NCI-H1694 (cell line): ENCODE measurements at places on chromosomes 11 and 22.

DNA sequence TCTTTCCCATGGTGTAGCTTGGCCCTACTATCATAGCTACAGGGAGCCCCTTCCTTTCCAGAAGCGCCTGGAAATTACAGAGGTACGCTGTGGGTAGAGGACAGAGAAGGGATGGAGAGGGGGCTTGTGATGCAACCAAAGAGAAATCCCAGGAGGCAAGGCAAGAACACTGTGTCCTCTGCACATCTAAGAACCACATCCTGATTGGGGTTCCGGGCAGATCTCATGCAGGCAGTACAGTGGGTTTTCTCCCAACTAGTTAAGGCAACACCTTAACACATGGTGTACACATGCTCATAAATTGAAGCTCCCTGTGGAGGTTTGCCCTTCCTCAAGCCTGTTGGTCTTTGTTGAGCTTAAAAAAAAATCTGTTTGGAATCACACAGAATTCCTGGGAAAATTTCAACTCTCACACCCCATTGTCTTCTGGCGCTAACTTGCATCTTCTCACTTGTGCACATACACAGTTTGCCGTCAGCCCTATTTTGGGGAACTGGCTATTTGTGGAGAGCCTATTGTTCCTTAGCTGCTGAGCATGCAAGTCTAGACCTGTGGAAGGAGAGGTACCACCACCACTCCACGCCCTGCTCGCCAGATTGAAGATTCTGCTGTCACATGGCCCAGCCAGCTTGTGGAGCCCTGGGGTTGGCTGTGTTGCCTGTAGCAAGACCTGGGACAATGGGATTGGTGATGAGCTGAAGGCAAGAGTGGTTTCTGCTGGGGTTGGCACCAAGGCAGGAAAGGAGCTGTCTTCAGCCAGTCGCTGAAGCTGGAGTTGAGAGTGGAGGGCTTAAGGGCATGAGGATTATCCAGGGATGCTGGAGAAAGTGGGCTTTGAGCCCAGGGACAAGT, 52.4 kb downstream of the ALX4 start:
- no peak for DNase-seq

- no peak for DNase-seq
Measured at GRCh38 chr11:110530900-110531741, 101.4 kb downstream of the FDX1 start.

GRCh38 chr11:1863352-1864216, 10.7 kb downstream of the LSP1 start:
- no peak for DNase-seq

DNA sequence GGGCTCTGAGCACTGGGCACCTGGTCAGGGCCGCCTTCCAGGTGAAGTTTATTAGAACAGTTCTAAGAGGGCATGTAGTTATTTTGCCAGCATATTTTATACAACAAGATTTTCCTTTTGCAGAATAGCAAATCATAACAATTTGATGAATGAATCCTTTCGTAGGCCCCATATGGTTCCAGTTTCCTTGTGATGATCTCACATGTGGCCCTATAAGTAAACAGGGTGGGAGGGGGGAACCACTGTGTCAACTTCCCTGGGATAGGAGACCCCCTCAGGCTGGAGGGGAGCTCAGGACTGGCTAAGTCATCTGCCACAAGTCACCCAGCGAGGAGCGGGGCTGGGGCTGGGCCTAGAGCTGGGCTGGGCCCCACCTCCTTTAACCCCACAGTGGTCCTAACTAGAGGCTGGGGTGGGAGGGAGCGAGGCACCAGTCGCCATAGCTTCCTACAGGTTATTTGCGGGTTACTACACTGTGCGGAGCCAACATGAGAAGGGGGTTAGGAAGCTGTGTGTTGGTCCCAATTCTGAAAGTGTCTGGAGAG, 4.2 kb downstream of the FBLN1 start:
- no peak for DNase-seq

DNA sequence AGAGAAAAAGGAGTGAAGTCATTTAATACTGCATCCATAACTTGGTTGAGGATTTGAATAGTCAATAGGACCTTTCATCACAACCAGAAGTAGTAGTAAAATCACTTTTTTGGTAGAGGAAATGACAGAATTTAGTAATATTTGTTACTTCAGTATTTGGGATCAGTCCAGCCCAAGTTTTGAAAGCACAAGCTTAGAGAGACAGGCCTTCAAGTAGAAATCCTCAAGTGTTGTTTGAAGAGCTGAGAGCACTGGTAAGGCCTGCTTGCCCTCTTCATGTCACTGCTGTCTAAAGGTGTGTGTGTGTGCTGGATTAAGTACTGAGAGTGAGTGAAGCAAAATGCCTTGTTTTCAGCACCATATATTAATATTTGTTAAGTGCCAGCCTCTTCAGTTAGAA, 137.3 kb downstream of the WNT11 start:
- DNase-seq: no peak

GRCh38 chr11:128469220-128469619, 118.1 kb downstream of the ETS1 start:
- no peak for DNase-seq

- no peak for DNase-seq
Measured at GRCh38 chr11:19368726-19369375, 128.1 kb upstream of the E2F8 start.

DNA sequence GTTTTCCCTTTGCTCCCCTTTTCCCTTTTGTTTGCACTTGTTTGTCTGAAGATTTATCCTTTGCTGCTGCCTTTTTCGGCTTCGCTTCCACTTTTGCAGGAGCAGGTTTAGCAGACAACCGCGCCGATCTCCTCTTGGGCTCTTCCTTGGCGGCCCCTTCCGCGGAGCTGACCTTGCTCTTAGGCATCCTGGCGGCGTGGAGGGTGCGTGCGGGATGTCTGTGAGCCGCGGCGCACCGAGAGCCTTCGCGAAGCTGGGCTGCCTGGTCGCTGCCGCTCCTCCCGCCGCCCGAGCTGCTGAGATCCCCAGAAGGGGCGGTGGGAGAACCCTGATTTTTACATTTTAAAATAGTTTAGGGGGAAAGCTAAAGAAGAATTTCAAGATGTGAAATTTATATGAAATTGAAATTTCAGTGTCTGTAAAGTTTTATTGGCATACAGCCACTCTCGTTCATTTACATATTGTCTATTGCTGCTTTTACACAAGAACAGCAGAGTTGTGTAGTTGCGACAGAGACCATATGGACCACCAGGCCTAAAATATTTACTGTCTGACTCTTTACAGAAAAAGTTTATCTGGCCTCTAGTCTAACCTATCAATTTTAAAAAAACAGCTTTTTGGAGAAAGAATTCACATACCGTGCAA, 105.2 kb upstream of the RRM1 start:
- DNase-seq: no peak

- DNase-seq: no peak
Measured at GRCh38 chr11:75101424-75102128, 4.9 kb upstream of the OR2AT4 start.

DNA sequence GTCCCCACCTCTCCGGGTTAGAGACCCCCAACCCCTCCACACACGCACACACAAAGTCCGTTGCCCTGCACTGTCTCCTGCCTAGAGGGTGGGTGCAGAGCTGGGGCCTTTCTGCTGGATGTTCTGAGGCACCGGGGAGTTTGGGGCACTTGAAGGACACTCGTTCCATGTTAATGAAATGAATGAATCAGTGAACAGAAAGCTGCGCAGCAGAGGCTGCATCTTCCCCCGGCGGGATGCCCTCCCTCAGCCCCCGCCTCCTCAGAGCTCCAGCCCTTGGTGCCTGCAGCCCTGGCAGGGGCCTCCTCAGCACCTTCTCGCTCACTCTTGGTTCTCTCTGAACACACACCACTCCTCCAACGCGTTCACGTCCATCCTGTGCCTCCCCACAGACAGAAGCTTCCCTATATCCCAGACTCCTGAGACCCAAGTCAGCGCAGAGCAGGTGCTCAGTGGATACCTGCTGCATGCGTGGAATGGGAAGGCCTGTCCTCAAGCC, 611.9 kb downstream of the TBC1D22A start:
- DNase-seq: no peak

DNA sequence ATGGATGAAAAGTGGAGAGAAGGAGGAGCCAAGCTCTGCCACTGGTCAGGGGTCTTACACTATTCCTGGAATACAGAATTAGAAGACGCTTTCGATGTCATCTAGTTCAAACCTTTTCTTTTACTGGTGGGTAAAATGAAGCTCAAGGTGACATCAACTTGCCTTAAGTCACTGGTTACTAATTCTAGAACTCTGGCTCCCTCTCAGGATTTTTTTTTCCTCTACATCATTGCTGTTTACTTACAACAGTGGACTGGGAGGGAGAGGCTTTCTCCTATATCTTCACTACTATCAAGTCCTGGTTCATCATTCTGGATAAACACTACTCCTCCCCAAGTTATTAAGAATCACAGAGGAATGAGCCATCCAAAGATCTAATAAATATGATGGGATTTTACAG, 82.9 kb downstream of the ETS1 start:
- DNase-seq: no peak

DNA sequence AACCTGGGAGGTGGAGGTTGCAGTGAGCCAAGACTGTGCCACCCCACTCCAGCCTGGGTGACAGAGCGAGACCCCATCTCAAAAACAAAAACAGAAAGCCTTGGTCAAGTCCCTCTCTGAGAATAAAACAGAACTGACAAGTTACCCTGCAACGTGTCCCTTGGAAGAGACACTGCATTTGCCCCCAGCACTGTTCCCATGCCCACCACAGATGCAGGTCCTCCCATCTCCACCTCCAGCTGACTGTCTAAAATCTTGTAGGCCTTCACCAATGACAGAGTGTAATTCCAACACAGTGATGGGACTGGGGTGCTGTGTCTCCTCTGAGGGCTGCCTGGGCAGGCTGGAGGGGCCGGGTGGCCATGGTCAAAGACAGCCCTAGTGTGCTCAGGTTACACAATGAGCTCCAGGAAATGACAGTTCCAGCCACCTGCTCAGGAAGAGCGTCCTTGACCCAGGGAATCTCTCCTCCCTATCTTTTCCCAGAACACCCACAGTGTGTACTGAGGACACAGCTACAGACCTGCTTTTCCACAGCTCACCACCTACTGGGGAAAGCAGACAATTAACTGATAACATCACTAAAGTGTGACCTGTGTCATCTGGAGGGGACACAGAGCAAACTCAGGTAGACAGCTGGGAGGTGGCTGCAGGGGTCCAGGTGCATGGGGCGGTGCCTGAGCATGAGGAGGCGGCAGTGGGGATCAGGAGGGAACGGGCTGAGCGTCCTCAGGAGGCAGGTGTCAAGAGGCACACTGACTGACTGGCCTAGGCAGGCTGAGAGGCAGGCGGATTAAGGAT, 56.4 kb downstream of the ARFGAP3 start:
- no peak for DNase-seq

DNA sequence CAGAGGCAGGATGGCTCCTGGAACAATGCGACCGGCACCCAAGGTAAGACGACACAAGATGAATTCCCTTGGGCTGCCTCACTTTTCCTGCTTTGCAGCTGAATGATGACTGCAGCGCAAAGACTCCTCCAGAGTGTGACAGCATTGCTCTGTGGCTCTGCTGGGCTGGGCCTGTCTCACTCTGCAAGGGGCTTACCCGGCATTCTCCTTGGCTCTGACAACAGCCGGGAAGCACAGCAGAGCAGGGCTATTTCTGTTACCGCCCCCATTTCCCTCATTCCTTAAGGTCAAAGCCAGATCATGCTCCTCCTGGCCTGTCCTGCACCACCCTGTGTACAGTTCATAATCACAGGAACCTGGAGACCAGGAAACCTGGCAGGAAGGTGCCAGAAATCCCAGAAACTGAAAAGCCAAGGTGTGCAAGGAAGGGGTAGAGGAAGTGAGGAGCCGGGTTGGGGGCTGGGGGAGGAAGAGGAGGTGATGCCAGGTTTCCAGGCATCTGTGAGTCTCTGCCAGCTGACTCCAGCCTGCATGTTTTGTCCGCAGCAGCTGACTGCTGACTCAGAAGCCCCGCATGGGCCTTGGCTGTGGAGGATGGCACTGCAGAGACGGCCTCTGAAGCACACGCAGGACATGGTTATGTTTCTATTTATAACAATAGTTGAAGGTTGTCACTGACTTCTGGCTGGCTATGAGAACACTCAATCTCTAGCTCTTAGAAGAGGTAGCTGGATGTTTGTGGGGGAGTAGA, 113.6 kb downstream of the MICAL3 start:
- DNase-seq: peak; percentile 51

- DNase-seq: no peak
Measured at GRCh38 chr22:27698813-27699212, 102.7 kb downstream of the MN1 start.
